ENCODE measurements at places on chromosomes 3 and 15.

DNA sequence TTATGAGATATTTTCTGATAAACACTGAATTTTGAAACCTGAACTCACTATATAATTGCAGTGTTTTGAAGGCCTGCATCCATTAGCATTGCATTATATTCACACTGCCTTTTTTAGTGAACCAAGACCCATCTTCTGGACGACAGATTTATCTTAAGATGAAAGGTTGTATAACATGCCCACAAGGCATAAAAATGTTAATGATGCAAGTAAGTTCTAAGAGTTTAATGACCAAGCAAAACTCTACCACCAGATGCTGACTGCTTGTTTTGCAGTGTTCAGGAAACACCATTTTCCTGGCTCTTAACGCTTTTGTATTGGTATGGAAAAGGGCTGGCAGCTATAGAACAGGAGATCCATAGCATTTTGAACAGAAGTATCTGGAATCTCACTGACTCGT lies 46.1 kb downstream of the USP50 start:
- no peak for DNase-seq

DNA sequence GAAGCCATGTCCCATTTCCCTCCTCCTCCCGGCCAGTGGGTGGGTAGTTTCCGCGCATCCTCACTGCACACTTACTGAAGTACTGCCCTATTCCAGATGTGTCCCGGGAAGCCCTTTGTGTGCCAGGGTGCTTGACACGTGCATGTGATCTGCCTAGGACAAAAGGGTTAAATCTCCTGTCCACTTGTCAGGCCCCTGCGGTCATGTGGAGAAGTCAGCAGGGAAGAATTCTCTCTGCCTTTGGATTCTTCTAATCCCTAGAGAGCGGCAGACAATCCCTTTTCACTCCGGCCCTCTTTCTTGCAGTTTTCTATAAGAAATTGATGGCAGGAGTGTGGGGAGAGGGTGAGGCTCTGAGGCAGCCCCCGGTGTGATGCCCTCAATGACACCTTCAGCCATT lies 19.8 kb downstream of the ST8SIA2 start:
- no peak for DNase-seq

- no peak for DNase-seq
Observed at GRCh38 chr3:166637984-166638530, 742.0 kb downstream of the ZBBX start.

- DNase-seq, result no peak
Observed at GRCh38 chr3:195794708-195795107, 17.0 kb downstream of the MUC4 start.

DNA sequence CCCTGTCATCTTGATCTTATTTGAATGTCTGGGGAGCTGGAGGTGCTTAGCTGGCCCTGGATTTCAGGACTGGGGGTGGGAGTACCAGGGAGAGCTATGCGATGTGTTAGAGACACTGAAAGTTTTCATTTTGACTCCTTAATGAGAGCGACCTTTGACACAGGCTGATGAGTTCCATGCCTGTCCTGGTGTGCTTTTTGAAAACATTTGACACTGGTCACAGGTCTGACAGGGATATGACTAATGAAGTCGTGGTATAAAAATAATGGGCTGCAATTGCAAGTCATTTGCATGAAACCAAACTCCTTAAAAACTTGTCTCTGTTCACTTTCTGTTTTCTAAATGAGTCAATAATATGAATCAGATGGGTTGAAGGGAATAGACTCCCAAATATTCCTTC lies 81.9 kb downstream of the MECOM start:
- no peak for DNase-seq

- no peak for DNase-seq
Observed at GRCh38 chr3:4907643-4908432, 71.4 kb upstream of the BHLHE40 start.

DNA sequence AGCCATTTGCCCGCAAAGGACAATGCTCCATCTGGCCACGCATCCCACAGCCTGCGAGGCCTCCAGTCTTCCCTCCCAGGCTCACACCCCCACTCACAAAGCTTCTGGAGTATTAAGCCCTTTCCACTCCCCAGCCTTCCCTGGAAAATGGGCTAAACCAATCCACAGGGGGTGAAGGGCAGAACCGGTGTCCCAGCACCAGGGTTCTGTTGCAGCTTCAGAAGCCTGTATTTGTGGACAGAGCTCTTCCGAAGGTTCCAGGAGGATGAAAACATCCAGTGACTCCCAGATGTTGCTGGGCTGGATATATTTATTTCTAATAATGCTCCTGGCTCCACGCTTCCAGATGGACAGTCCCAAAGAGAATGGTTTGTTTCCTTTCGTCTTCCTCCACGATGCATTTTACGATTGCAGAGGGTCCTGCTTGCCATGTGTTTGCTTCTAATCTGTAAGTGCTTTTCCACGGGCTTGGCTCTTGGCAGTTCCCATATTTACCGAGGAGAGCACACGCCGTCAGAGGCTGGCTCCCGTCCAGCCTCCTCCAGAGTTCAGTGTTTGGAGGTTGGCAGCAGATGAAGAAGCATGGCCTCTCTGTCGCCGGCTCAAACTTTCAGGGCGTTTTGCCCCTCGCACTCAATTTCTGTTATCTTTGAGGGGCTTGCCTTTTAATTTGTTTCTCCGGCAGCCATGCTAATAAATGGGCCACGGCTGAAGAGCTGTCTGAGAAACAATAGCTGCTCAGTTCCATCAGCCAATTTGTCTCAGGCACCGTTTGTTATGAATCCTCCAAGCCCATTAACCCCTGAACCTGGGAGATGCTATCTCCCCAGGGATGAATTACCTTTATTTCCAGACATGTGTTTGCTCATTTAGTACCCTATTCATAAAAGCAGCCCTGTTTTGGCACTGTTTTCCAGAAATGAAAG lies 367.9 kb upstream of the PROK2 start:
- peak; percentile 53 for DNase-seq

- no peak for DNase-seq
Observed at GRCh38 chr3:60427109-60427508, 824.1 kb downstream of the FHIT start.

DNA sequence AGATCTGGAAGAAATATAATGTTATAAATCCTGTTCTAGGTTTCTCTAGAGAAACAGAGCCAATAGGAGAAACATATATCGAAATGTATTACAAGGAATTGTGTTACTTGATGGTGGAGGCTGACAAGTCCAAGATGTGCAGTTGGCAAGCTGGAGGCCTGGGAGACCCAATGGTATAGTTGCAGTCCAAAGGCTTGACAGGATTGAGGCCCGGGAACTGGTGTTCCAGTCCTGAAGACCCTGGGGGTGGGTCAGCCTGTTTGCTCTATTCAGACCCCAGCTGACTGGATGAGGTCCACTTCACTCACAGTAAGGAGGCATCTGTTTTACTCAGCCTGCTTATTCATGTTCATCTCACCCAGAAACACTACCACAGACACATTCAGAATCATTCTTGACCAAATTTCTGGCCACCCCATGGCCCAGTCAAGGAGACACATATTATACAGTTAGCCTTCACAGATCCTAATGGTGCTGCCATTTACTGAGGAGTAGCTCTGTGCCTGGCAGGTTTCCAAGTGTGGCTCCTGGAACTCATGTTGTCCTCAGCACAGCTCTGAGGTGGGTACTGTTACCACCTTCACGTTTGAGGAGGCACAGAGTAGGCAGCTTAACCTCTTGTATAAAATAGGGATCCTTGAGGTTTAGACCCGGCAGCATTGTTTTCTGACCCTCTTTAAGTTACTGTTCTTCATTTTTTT lies 3.7 kb downstream of the TRAK1 start:
- DNase-seq, result no peak

- no peak for DNase-seq
Observed at GRCh38 chr15:82066455-82066854, 20.6 kb upstream of the MEX3B start.

DNA sequence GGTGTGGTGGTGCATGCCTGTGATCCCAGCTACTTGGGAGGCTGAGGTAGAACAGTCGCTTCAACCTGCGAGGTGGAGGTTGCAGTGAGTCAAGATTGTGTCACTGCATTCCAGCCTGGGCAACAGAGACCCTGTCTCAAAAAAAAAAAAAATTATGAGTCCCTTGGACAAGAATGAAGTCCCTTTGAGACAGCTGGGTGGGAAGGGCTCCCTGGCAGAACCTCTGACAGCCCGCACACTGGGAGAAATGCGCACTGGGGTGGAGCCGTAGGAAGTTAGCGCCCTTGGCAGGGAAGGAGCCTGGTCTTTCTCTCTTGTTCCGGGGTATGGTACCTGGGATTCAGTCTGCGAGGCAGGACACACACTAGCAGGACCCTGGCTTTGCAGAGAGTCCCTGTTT lies 51.4 kb downstream of the SLC30A4 start:
- no peak for DNase-seq

GRCh38 chr3:117887031-117887430 lies 1147.6 kb downstream of the IGSF11 start:
- no peak for DNase-seq

DNA sequence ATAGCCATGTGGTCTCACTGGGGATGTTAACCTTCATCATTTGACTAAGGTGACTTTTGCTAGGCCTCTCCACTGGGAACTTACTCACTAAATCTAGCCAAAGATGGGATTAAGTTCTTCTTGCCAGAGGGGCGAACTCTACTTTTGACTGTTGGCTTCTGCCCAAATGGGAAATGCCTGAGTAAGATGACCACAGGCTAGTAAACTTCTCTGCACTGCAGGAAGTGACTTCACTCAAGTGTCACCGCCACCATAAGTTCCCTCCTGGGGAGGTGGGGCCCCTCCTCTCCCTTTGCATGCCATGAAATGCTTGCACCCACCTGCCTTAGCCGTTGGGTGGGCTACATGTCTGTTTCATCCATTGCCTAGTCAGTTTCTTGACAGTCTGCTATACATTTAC lies 388.3 kb downstream of the FEZF2 start:
- DNase-seq, result no peak

DNA sequence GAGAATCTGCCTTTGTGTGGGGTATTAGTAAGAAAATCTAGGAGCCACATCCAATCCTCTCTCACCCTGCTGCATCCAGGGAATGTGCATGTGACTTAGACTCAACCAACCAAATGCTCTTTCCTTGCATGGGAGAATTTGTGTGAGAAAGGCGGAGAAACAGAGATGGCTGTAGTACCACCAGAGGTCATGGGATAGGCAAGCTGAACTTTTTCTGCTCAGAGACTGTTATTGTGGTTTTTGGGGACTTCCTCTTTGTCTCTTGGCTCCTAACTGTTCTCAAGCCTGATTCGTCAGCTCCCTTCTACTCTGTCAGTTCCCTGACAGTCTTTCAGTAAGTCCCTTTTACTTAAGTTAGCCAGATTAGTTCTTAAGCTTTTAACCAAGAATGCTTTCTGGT lies 2.6 kb upstream of the ZSCAN2 start:
- DNase-seq, result peak; percentile 65

DNA sequence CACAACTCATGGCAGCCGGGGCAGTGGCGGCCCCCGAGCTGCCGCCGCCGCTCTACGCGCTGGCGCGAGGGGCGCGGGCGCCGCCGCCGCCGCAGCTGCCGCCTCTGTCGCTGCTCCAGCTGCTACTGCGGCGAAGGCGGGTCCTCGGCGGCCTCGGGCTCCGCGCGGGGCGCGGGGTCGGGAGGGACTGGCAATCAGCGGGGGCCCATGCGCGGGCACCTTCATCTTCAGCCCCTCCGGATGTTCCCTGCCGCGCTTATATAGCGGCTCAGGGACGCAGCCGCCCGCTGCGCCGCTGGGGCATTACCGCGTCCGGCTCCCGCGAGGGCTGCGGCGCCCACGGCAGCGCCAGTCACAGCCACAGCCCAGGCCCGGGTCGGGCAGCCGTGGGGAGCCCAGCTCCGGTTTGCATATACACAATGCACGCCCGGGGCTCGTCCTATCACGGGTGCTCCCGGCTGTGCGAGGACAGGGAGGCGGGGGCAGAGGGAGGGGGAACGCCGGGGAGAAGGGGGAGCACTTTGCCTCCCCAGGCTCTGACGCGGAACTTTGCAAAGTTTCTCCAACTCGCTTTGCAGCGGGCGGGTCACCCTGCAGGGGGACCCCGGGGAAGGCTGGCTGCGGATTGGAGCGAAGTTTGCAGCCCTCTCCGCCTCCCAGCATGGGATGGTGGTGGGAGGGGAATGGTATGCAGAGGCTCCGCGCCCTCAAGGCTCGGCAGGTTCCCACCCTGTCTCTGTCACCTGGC lies at the start of gene VGLL3:
Gene VGLL3, minus strand, starts transcription at position 416 of the 748 bp plus-strand sequence. Its CDS starts 406 bp downstream, at position 10.
- no peak for DNase-seq

DNA sequence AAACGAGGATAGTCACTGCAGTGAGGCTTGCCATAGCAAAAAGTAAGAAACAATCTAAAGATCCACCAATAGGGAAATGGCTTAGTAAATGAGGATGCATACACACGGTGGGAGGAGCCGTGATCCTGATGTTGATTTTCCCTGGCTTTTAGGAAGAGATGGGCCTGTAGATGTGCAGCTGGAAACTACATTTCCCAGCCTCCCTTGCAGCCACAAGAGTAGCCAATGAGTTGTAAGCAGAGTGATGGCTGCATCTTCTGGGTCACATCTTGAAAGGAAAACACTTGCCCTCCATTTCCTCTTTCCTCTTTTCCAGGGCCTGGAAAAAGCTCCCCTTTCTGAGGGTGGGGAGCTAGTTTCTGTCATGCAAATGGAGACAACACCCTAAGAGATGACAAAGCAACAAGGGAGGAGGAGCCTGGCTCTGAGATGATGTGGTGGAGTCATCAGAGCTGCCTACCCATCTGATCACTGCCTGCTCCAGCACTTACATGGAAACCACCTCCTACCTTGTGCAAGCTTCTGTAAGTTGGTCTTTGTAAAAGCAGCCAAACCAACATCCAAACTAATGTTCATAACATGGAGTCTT lies 139.1 kb downstream of the TLE3 start:
- DNase-seq, result no peak

DNA sequence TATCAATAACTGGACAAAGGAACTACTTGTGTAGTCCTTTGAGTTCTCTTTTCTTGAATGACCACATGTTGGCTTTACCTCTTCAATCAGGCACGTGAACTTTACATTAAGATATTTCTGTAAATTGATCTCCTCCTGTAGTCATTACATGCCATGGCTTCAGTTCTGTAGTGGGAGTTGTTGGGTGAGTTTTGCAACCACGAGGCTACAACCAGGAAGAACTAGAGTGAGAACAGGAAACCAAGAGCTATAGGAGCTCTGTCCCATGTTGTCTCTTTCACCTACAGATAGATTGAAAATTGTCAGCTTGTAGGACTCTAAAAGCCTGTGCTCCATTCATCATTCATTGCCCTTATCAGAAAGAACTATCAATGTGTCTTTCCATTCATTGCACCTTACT lies 2.0 kb downstream of the RSRC1 start:
- DNase-seq, result no peak

DNA sequence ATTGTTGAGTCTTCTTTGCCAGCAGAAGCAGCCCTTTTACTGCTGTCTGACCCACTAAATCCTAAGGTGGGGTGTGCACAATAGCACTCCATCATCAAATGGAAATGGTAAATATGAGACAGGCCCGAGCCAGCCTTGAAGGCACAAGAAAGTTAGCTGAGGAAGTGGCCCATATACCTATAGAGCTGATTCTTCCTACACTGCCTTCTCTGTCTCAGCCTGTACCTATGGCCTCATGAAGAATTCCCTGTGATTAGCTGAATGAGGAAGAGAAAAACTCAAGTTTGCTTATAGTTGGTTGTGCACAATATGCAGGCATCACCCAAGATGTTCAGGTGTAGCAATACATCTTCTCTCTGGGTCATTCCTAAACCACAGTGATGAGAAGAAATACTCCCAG lies 31.7 kb upstream of the XCR1 start:
- DNase-seq, result no peak

GRCh38 chr15:83904107-83905040 lies 250.5 kb downstream of the ADAMTSL3 start:
- no peak for DNase-seq

GRCh38 chr15:78032671-78033070 lies 44.8 kb downstream of the TBC1D2B start:
- no peak for DNase-seq
